Activated naive CD4-positive, alpha-beta T cell (primary cell): ENCODE measurements at places on chromosomes 11 and 22.

GRCh38 chr11:9600644-9601036, 27.2 kb downstream of the WEE1 start:
- DNase-seq = no peak

DNA sequence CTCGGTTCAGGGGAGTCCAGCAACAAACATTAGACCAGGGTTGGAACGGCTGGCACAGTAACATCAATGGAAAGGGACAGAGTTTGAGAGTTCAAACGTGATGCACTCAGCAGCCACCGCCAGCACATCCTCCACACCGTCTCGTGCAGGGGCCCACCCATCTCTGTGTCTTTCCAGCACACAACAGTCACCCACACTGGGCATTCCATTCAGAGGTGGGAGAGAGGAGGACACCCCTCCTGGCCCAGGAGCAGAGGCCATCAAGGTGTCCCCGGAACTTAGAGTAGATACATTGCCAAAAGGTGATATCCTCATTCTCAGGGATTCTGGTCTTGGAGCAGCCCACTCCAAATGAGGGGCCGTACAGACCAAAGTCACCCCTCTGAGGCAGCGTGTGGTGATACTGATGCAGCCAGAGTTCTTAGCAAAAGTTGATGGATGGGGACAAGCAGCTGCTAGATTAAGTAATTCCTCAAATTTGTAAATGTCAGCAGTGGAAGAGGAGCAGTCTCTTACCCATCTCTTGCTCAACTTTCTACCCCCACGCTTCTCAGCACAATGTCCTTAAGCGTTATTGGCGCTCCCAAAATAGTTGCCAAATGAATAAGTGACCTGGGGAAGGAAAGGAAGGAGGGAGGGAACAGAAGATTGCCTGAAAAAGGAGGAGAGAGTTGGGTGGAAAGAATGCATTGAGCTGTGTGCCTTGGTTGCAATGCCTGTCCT, 5.5 kb downstream of the SNAP29 start:
- DNase-seq = no peak

- no peak for DNase-seq
These were observed 51.0 kb downstream of the MTNR1B start for GRCh38 chr11:93020248-93021046.

DNA sequence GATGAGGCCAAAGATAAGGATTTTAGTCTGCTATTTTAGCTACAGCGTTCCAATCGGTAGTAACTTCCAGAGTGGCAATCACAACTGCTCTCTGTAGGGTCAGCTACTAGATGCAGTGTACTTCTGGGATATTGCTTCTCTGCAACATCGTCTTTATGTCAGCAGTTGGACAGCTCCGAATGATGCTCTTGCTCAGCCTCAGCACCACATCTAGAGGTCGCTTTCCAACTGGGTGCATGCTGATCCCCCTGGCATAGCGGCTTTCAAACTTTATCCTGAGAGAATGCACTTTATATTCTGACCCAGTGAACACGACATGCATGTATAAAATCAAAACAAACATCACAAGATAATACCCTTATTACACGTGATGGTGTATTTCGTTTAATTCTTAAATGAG, 219.6 kb downstream of the C11orf87 start:
- no peak for DNase-seq

DNA sequence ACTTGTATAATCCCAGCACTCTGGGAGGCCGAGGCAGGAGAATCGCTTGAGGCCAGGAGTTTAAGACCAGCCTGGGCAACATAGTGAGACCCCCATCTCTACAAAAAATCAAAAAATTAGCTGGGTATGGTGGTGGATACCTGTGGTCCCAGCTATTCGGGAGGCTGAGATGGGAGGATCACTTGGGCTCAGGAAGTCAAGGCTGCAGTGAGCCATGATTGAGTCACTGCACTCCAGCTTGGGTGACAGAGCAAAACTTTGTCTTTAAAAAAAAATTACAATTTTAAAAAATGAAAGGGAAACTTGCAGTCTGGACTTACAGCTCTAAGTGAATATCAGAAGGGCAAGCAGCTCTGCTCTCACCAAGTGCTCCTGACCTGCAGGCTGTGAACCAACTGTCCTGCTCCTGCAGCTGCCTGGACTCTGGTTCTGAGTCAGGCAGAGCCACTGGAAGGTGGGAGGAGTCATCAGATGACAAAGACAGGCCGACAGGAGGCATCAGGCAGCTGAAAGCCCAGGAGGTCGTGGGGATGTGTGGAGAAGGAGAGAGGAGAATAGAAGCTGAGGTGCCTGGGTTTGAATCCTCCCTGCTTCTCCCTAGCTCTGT, 9.6 kb downstream of the SMTNL1 start:
- DNase-seq = no peak

DNA sequence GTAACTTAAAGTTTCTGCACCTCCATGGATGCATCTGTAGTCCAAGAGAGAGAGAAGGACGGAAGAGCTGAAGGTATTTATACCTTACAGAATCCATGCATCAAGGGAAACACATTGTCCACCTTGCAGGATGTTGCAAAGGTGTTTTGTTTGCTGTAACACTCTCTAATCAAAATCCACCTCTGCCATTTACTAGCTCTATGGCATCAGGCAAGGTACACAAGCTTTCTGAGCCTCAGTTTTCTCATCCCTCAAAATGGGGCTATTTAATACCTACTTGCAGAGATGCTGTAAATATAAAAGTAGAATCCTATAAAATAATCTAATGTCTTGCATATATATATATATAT, 21.6 kb upstream of the SPON1 start:
- DNase-seq = no peak
